Stimulated activated CD4-positive, alpha-beta T cell treated with anti-CD3 and anti-CD28 coated beads, Interleukin-2, amount 100 ng/mL, for 24 hours (primary cell): ENCODE measurements at places on chromosomes 2 and 18.
A peak's percentile ranks its signal among the peaks of the same experiment; 100 is the strongest.

DNA sequence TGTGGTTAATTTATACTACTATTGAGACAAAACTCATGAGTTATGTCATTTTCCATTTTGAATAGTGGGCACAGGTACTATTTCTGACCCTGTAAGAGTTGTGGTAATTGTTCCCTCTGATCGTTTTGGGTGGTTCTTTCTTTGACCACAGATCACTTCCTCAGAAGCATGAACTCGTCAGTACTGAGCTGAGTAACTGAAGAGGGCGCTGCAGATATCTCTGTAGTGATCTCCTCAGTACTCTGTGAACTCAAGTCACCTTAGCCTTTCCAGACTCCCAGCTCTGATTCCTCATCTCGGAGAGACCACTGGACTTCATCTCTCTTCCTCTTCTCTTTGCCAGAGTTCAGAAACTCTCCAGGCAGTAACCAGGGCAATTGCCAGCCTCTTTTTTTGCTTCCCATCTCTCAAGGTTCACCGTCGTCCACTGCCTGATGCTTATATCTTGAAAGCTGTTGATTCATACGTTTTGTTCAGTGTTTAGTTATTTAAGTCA is 9.4 kb upstream of the IL1RL1 start:
- peak; percentile 55 for DNase-seq

- no peak for DNase-seq
Observed at GRCh38 chr18:48066225-48066652, 135.8 kb upstream of the SMAD2 start.

- no peak for DNase-seq
Observed at GRCh38 chr2:86193901-86194567, 1.2 kb downstream of the IMMT start.

- DNase-seq: no peak
Observed at GRCh38 chr18:23629444-23629946, 33.2 kb downstream of the ANKRD29 start.

DNA sequence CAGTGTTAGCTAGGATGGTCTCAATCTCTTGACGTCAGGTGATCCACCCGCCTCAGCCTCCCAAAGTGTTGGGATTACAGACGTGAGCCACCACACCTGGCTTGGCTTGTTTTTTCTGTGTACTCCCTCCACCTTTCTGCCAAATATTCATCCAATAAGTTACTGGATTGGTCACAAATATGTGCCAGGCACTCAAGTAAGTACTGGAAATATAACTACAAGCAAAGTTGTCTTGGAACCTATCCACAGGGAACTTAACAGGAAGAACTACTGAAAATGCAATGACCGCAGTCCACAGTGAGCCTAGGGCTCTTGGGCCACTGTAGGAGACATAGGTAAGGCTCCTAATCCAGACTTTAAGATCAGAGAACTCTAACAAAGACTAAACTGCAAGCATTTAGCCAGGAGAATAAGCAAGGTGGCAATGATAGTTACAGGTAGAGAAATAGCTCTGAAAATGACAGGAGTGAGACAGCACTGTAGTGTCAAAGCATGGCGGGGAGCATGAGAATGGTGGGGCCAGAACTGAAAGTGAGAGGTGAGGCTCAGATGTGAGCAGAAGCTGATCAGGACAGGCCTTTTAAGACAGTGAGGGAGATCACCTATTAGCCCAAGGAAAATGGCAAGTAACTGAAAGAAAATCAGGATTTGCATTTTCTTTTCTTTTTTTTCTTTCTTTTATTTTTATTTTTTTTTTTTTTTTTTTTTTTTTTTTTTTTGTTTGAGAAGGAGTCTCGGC is 252.1 kb downstream of the RBM43 start:
- DNase-seq: no peak

DNA sequence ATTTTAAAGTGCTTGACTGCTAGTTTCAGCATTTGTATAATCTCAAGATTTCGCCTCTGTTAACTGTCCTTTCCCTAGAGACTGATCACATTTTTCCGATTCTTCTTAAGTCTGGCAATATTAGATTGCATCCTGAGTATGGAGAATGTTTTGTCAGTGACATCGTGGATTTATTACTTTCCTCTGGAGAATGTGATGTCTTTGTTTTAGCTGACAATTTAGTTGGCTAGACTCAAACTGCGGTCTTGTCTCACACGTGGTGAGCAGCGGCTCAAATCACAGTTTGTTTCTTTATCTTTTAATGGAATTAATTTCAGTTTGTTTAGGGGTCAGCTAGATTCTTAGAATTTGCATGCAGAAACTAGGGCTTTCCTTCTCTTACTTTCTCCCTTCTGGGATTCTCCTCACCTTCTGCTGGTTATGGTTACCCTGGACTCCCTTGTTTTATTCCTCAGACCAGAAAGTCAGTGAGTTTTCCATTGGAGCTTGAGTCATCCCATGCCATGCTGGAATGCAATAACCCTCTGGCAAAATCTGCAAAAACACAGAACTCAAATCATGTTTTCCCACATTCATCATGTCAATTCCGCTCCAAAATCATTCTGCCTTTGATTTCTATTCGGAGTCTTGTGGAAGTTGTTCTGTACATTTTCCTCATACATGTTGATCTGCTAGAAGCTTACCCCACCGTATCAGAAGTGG is 327.2 kb upstream of the TRIB2 start:
- DNase-seq: no peak

GRCh38 chr2:138779781-138780445 is at the start of gene NXPH2:
Gene NXPH2 (minus strand): TSS chr2:138780390. CDS start chr2:138780241, 149 bp downstream.
- DNase-seq: no peak

DNA sequence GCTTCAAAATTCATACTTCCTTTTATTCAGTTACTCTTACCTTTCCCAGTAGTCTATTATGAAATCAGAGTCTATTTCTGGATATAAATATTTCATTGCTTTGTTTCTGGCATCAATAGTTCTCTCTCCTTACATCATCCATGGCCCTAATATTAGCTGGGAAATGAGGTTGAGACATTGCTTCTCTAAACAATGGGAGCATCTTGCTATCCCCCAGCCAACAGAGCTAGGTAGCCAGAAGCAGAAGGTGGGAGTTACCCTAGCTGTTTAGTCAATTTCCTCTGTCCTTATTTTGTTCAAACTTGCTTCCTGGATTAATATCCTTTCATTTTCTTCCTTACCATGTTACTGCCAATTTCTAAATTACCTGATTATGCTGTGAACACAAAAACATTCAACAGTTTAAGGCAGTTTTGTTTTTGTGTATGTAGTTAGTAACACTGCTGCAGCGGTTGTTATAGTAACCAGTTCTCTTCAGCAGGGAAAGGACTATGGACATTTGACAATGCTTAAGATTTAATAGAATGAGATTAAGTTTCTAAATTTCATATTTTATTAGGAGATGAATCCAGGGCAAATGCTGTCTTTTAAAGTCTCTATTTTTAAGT is 160.5 kb upstream of the KCNJ3 start:
- DNase-seq: no peak

GRCh38 chr18:23701017-23701416 is 11.8 kb downstream of the LAMA3 start:
- no peak for DNase-seq

- DNase-seq: no peak
Observed at GRCh38 chr2:102737431-102737830, 24.4 kb upstream of the TMEM182 start.

GRCh38 chr2:107648781-107649404 is 177.8 kb upstream of the RGPD4 start:
- DNase-seq: no peak

DNA sequence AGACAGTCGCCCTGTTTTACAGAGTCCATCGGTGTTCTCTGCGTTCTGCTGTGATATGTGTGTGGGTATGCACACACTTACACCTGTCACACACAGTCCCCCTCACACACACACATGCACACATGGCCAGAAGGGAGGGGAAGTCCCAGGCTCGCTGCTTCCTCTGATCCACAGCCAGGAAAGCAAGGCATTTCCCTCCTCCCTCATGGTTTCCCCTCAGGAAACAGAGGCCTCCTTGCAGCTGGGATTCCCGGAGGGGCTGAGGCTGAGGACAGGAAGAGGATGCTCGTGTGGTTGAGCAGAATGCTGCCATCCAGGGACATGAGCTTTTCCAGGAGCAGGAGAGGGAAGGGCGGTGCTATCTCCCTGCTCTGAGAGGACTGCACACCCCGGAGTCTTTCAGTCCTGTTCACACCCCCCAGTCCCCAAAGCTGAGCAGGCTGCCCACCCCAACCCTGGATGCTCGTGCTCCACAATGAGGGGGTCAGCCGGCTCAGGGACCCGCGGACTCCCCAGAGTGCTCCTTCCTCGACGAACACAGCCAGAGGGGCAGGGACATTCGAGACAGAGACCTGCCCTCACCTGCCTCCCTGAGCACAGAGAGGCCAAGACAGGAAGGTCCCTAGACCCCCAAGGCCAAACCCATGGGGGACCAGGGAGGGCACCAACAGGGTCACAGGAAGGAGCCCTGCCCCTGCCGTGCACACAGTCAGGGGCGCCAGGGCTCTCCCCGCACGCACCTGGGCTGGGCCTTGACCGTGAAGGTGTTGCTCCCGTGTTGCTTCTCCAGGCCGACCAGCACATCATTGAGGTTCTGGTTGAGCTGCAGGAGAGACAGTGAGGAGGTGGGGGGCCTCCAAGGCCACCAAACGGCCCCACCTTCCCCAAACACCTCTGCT is 45.3 kb downstream of the BIN1 start:
- DNase-seq: no peak

GRCh38 chr2:177669625-177670330 is 277.2 kb downstream of the AGPS start:
- no peak for DNase-seq

GRCh38 chr2:113018509-113018908 is 13.2 kb downstream of the IL36A start:
- no peak for DNase-seq

DNA sequence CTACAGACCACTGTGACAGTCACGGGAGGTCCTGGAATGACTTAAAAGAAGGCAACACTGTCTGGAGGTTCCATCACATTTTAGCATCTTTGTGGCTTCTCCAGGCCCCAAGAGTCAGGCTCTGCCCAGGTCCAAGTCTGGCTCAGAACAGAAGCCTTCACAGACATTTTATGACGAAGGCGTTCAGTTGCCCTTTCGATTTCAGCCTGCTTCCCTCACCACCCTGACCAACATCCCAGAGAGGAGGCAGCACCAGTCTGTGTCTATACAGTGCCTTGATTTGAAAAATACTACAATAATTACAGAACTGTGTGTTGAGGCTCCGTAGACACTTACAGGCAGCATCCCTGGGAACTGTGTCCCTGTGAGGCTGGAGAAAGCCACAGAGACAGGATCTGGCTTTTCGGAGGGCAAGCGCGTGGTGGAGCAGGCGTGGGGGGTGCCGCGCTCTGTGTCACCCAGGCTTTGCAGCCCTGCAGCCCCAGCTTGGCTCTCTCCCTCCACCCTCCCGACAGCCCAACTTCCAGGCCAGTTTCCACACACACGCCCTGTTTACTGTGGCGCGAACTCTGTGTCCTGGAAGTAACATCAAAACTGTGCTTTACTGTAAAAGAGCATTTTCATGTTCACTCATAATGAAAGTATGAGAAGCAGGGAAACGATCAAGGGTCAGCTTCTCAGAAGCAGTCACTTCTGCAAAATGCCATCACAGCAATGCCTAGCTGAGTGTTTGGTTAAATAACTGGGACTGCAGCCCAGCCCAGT is 153.5 kb upstream of the ALKAL2 start:
- DNase-seq: no peak

DNA sequence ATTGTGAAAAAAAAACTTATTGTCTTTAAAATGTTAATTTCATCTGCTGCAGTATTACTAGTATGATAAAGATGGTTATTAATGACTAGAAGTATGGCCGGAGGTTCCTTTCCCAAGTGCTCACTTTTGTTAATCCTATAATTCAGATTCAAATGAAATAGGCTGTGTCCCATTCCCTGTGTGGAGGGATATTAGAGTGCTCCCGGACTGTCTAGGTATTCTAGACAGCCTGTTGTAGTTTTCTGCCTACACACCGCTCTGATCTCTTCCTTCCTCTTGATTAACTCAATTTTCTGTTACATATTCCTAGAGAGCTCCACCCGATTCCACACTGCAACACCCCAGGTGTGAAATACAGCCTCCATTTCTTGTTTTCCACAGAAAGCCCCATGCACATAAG is 15.4 kb upstream of the DSC3 start:
- DNase-seq: no peak

- DNase-seq: no peak
Observed at GRCh38 chr18:73670039-73670438, 477.6 kb downstream of the FBXO15 start.

DNA sequence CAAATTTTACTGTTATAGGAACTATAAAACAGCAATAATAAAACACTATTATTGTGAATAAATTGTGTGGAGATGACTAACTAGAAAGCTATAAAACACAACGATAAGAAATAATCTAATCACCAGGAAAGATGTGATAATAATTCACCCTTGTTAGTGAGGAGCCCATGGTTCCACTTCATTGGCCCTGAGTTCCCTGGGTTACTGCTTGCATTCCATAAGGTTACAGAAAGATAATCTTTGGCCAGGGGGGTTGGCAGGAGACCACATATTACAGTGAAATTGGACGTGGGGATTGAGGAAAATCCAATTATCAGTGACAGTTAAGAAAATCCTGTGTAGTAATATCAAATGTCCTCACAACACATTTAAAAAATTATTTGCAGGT is 2.5 kb upstream of the CPO start:
- DNase-seq: no peak

GRCh38 chr18:43571078-43571689 is 293.9 kb upstream of the SYT4 start:
- no peak for DNase-seq

DNA sequence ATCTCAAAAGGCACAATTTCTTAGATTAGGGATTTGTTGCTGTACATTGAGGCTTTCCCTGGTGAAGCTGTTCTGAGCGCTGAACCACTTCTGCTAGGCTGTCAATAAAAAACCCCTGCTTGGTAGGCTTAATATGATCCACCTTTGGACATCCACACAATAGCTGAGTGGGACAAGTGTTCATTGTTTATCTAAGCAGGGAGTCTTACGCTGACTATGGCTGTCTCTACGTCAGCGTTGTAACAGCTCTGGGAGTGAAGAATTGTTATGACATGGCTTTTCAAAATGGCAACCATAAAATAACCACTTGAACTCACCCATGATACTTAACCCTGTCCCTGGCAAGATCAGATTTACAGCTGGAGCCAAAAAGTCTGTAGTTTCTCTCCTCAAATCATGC is 111.5 kb upstream of the SULT1C3 start:
- DNase-seq: no peak

GRCh38 chr2:64423303-64423702 is 30.7 kb upstream of the LGALSL start:
- DNase-seq: no peak

GRCh38 chr2:26650713-26651469 is 9.7 kb upstream of the CIB4 start:
- no peak for DNase-seq

- DNase-seq: no peak
Observed at GRCh38 chr18:48772457-48772856, 178.3 kb downstream of the SMAD7 start.

- DNase-seq: no peak
Observed at GRCh38 chr2:169520896-169521295, 11.4 kb downstream of the KLHL41 start.

- DNase-seq: no peak
Observed at GRCh38 chr2:129469871-129470270, 509.6 kb upstream of the RAB6C start.

GRCh38 chr2:186991766-186992417 is 142.9 kb upstream of the ZSWIM2 start:
- no peak for DNase-seq

- peak; percentile 58 for DNase-seq
Observed at GRCh38 chr2:26692279-26692896, at the start of gene KCNK3. Gene KCNK3 (plus strand): TSS chr2:26692722. CDS start chr2:26692876, 154 bp downstream.
